ENCODE measurements at places on chromosomes 5 and 9.

GRCh38 chr9:115694014-115694413 is 459.6 kb upstream of the PAPPA start:
- no peak for DNase-seq

- no peak for DNase-seq
Measured at GRCh38 chr9:69252436-69252835, 72.6 kb upstream of the ENTREP1 start.

DNA sequence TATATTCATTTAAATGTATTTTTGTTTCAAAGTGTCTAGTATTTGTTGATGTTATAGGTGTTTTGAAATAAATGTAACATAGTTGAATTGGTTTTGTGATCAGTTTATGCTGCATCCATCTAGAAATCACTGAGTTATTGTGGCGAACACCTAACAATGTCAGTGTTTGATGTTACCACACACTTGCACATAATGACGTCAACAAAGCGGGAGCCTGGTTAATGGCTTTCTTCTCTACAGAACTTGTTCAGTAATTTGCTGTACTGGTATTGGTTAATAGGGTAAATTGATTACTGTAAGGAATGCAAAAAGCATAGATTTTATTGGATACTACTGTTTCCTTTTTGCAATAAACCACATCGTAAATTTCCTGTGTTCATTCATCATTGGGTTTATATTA is 133.0 kb downstream of the ATG10 start:
- DNase-seq = no peak

DNA sequence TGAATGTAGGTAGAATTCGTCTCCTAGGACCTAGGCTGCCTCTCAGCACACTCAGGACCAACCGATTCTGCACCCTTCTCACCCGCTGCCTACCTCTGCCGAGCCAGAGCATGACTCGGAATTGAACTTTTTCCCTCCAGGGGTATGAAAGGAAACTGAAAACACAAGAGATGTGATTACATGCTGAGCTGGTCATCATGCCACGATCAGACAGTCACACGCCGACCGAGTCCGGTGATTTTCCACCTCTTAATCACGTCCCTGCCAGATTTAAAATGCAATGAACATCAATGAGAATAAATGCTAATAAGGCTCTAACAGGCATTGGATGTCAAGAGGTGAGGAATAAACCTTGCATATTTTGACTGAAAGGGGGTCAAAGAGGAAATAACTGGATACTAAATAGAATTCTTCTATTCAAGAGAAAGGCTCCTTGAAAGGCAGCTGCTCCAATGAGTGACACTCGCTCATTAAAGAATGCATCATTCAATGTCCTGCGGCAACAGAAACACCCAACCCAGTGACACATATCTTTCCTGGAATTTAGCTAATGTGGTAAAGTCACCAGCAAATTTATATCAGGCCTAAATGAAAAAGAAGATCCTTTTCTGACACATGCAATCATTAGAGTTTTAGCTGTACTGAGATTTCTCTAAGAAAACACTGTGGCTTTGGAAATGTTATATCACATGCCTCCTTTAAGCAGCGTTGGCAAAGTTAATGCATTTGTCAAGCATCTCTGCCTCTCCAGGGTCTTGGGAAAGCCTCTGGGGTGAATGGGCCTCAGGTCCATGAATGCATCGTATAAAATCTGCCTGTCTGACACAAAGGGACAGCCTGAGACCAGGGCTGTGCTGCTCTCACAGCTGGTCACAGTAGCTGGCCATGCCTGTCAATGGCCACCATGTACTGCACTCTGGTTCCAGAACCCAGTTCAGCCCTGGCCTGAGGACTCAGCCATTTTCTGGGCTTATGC is 128.7 kb downstream of the SPOCK1 start:
- DNase-seq = no peak

- DNase-seq = no peak
Measured at GRCh38 chr9:99365233-99365980, 143.3 kb downstream of the SEC61B start.

- DNase-seq = no peak
Measured at GRCh38 chr5:14240359-14240758, 97.2 kb downstream of the TRIO start.

GRCh38 chr5:149177911-149178565 is 36.7 kb downstream of the ABLIM3 start:
- DNase-seq = no peak

GRCh38 chr9:91282292-91282691 is 79.4 kb downstream of the AUH start:
- DNase-seq = no peak

GRCh38 chr5:62315376-62316175 is 9.6 kb downstream of the KIF2A start:
- DNase-seq = no peak

DNA sequence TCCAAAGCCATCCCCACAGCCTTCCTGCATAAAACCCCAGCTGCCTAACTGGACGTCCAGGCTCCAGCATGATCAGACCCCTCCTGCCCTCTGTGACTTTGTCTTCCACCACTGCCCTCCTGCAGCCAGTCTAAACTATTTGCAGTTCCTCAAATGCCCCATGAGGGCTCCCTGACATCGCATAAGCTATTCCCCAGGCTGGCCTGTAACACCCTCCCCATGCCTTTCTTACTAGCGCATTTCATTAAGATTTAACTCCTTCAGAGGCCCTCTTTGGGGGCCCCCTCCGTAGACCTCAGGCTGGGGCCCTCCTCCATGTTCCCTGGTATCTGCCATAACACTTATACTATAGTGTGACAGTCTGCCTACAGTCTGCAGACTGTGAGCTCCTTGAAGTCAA is 15.5 kb upstream of the SMIM23 start:
- DNase-seq = no peak

DNA sequence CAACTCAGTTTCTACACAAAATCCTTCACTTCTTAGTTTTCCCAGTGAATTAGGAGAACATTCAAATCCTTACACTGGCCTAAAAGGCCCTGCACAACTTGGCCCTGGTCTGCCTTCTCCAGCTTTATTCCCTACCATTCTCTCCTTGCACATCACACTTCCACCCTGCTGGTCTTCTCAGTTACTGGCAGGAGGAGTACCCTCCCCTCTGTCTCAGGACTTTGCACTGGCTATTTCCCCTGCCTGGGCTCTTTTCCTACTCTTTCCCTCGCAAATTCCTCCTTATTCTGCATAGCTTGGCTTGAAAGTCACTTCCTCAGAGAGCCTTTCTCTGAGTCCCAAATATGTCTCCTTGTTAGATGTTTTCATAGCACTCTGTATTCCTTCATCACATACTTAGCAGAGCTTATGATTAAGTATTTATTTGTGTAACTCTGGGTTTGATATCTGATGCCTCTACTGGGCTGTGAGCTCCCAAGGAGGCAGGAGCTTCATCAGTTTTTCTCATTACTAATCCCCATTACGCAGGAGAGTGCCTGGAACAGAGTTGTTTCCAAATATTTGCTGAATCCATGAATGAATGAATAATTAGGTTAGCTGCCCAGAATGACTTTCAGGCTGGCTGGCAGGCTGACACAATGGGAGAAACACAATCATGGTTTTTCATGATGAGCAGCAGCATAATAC is 159.8 kb upstream of the KLF9 start:
- DNase-seq = no peak

- no peak for DNase-seq
Measured at GRCh38 chr9:134752471-134753168, 111.0 kb downstream of the COL5A1 start.

- DNase-seq = no peak
Measured at GRCh38 chr5:114686356-114686755, 324.5 kb downstream of the KCNN2 start.

GRCh38 chr9:79135681-79136415 is 435.9 kb upstream of the TLE4 start:
- DNase-seq = no peak

DNA sequence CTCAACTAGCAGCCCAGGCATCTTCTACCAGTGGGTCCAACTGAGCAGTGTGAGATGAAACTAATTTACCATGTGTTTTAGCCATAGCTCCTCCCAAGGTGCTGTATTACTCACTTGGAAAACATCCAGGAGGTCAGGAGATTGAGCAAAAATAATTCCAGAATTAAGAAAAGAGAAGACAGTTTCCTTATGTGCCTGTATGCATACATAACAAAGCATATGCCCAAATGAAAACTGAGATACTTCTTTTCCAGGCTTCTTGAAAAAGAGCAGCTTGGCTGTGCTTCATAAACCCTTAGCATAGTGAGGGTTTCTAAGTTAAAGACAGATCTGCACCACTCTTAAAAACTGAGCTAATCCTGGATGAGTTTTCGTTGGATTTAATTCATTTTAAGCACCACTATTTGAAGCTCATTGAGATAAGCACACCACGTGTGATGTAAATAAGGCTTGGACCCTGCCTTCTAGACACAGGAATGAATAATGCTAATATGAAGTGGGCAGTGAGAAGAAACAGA is 119.4 kb downstream of the ADAMTS12 start:
- no peak for DNase-seq

DNA sequence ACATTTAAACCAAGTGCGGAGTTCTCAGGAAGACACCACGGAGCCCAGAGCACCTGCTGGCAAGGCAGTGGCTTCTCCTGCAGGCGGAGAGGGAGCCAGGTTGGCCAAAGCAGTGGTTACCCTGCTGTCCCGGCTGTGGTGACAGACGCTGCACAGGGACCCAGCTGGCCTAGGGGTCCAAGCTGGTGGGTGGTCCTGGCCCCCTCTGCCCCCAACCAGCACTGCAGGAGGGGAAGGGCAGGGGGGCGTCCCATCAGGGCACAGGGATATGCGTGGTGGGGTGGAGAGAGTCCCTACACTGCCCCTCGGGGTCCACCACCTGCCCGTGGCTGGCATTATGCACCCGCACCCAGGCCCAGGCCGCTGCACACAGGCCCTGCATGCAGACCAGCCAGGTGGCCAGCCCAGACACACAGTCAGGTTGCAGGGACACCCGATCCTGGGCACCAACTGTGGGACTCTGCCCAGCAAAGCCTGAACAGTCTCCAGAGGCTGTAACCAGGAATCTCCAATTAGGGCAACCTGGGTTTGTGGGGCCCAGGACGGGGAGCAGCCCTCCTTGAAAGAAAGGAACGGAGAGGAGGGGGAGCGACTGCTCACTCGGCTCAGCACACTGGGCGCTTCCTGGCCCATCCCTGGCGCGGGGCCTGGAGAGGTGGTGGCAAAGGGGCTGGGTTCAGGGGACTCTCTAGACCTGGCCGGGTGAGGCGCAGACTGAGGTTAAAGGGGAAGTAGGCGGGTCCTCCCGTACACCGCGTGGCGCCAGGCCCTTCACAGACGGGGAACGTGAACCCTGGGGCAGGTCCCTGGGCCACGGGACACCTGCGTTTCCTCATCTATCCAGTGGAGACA is 46.3 kb downstream of the NACC2 start:
- DNase-seq = no peak

GRCh38 chr5:30387974-30388632 is 805.4 kb upstream of the CDH6 start:
- no peak for DNase-seq

GRCh38 chr9:122200960-122201595 is 27.7 kb downstream of the LHX6 start:
- no peak for DNase-seq
